ENCODE measurements at places on chromosomes 13 and 19.

DNA sequence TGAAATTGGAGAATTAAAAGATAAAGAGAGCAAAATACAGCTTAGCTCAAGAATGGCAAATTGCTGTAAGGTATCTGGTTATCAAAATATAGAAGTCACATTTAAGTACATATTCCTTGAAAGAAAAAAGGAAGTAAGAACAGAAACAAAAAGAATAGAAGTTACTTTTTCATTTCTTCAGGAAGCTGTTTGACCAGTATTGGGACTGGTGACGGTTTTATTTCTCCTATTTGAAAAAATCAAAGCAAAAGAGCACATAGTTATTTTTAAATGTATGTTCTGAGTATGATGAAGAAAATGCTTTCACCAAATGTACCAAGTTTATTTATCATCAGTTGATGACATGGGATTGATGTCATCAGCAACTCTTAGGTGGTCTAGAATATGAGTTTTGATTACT lies 83.1 kb upstream of the OXGR1 start:
- DNase-seq = no peak

- DNase-seq = no peak
These were observed at the start of gene CBARP for GRCh38 chr19:1237754-1238368. CBARP (minus strand) TSS chr19:1238005; CDS start chr19:1236100, 1,905 bp downstream.

GRCh38 chr13:39536906-39537305 lies 66.1 kb downstream of the LHFPL6 start:
- no peak for DNase-seq

DNA sequence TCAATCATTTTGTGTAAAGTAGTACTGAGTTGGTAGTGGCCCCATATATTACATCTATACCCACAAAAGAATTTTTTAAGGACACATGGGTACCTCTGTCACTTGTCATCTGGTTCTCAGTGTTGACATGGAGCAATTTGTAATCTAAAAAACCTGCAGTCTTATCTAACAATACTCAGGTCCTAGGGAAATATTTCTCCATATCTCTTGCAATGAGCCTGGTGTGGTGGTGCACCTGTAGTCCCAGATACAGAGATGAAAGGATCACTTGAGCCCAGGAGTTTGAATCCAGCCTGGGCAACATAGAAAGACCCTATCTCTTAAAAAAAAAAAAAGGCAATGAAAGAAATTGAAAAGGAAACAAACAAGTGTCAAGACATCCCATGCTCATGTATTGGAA lies 70.7 kb upstream of the ZNF30 start:
- no peak for DNase-seq

DNA sequence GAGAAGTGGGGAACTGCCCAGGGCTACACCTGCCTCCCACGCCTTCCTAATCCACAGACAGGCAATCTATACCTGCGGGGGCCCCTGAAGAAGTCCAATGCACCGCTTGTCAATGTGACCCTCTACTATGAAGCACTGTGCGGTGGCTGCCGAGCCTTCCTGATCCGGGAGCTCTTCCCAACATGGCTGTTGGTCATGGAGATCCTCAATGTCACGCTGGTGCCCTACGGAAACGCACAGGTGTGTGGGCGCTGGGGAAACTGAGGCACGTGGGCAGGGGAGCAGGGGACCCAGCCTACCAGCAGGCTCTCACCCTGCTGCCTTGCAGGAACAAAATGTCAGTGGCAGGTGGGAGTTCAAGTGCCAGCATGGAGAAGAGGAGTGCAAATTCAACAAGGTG lies 1.4 kb downstream of the IFI30 start:
- DNase-seq = no peak

- no peak for DNase-seq
These were observed 3.2 kb upstream of the GP6 start for GRCh38 chr19:55041244-55041626.

- DNase-seq = no peak
These were observed 260.0 kb downstream of the NDFIP2 start for GRCh38 chr13:79740991-79741390.

GRCh38 chr13:85431720-85432119 lies 367.5 kb downstream of the SLITRK6 start:
- DNase-seq = no peak

DNA sequence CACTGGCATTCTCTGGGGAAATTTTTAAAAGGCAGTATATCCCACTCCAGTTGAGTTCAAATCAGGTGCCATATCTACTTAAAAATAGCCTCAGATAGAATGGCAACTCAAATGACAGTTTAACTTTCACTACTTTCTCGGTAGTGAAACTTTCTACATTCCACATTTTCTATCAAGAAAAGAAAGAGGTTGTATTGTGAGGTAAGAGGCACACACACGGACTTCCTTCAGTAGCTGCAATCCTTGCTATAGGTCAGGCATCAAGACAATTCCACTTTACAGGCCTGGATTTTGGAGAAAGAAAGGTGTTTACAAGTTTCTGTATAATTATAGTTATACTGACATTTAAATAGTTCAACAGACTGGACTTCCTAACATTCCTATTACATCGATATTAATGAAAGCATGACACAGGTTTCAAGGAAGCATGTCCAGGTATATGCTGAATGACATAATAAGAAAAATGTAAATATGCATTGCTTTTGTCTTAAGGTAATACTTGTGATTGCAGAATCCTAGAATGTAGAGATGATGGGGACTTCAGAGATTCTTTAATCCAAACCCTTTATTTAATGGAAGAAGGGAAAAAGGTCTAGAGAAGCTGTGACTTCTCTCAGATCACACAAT lies 5.2 kb downstream of the STARD13 start:
- DNase-seq = no peak
